ENCODE measurements at places on chromosomes 5 and 9. TPM values are rescaled to one million over a fixed set of nuclear protein-coding genes. Genes with fewer than 3 reads are reported as not detected.

Gene CDC37L1
- total RNA-seq: 19.5 TPM

Gene PCDHB4
- total RNA-seq: 6.2 TPM

Gene MPDZ
- 113 TPM for total RNA-seq

Gene TAF11L9
- total RNA-seq: not detected
